Ascending aorta (tissue), 2 donors: ENCODE measurements at places on chromosomes 13 and 19. TPM values are rescaled to one million over a fixed set of nuclear protein-coding genes. Genes with fewer than 3 reads are reported as not detected.

The ZNF578 gene
- not detected for total RNA-seq

The OR7D2 gene
- not detected for total RNA-seq

- no peak for DNase-seq
Observed at GRCh38 chr13:78383071-78383484, 220.3 kb downstream of the POU4F1 start.

GRCh38 chr13:43983373-43983772 is 103.7 kb downstream of the LACC1 start:
- no peak for DNase-seq

- peak; percentile 52 for DNase-seq
Observed at GRCh38 chr13:44312834-44313551, 60.6 kb upstream of the SERP2 start.

DNA sequence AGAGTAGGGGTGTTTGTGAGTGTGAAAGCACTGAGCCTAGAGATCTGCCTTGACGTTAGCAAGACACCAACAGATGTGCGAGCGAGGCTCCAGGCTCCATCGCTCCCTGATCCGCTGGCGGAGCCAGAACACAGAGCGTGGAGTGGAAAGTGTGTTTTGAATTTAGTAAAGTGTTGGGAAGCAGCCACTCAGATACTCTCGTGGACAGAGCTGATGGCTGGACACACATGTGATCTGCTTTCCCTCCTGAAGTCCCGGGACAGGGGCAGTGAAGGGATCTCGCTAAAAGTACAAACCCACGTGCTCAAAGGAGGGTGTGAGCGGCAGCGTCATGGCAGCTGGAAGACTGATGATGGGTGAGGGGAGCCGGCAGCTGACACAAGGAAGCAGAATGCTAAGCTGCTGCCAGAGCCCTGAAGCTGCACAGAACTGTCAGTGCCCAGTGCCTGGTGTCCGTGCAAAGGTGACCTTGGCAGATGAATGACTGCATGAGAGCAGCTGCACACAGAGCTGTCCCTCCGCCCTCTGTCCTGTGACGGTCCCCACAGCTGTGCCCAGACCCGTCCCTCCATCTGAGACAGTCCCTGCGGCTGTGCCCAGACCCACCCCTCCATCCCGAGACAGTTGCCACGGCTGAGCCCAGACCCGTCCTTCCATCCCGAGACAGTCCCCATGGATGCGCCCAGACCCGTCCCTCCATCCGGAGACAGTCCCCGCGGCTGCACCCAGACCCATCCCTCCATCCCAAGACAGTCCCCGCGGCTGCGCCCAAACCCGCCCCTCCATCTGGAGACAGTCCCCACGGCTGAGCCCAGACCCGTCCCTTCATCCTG is 29.6 kb upstream of the TMEM255B start:
- no peak for DNase-seq

GRCh38 chr13:85833921-85834320 is 34.7 kb upstream of the SLITRK6 start:
- DNase-seq: no peak

DNA sequence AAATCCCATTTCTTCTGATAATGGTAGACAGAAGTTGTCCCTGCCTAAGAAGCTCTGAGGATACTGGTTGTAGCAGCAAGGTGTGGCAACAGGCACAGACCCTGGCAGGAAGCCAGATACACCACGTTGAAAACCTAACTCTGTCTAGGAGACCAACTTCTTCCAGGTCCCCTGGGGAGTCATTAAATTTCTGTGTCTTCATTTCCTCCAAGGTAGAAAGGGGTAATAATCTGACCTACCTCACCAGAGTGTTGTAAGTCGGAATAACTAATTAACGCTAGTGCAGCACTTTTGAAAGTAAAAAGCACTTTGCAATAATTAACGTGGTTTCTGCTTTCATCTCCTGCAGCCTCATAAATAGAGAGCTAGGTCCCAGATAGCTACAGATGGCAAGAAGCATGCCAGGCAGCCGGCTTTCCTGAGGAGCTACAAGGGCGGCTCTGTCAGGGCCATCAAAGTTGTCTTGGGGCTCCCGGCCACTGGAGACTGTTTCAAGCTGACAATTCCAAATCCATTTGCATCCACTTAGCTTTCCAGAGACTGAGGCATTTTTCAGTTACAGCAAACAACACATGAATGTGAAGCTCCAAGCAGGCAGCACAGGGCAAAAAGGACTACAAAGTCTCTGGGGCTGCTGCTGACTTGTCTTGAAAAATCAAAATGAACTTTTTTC is 176.2 kb downstream of the FOXO1 start:
- no peak for DNase-seq

The CEACAM6 gene
- total RNA-seq: not detected

The OR7A10 gene
- total RNA-seq: not detected

The XPO4 gene
- total RNA-seq: 5.1 TPM

DNA sequence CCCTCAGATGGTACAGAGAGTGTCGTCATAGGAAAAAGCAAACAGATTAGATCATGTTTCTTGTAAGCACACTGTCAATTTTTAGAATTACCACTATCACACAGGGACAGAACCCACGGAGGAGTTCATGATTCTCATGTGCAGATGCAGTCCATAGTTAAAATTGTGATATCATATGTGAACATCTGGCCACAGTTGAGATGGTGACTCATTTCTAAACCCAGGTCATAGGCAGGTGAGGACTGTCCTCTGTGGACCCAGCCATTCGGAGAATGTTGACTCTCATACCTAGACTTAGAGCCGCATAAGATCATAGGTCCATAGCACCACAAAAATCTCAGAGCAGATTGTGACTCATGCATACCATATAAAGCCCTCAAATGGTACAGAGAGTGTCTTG is 17.8 kb upstream of the ZNF730 start:
- DNase-seq: no peak

The SHISA7 gene
- total RNA-seq: 0.85 TPM

GRCh38 chr13:45276913-45277312 is 64.1 kb downstream of the TPT1 start:
- DNase-seq: no peak

The SHISA2 gene
- total RNA-seq: not detected

The UBE2L5 gene
- total RNA-seq: not detected

The PNMA8B gene
- 15.8 TPM for total RNA-seq

The DPF1 gene
- total RNA-seq: not detected

DNA sequence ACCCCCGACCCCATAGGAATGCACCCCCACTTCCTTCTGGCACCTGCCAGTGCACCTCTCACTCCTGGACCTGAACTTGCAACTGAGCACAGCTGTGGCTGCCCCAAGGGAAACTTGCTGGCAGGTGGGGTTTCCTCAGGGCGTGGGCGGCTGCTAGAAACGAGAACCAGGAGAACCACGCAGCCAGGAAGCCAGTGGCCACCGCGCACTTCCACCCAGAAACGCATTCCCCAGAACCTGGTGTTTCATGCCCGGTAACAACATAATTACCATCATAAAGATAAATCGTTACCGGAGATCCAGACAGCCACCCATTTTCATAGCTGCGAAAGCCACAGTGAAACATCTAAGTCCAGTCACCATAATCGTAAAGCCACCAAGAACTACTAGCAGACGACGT is 75.2 kb upstream of the C13orf46 start:
- DNase-seq: no peak

DNA sequence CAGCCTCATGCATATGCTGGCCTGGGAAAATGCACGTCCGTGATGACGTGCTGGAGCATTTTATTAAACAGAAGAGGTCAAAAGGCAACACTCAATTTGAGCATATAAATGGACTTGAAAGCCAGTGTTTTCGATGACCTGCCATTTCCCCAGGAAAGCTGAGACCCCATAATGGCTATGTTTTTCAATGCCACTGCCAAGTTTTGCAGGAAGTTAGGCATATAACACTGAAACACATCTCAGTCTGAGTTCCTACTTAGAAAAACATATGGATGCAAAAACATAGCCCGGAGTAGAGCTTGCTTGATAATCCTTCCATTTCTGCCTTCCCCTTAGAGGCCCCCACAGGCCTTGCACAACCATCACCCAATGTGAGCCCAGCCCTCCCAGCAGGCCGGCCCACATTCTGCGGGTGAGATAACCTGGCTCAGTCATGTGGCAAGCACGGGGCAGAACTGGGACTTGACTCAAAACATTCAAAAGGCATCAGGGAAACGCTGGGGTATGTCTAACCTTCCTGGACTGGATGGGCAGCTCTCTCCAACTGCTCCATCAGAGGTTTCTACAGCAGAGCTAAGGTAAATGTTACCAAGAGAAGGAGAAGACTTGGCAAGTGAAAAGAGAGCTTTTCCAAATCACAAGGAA is 24.9 kb downstream of the EPS15L1 start:
- DNase-seq: peak; percentile 82

- no peak for DNase-seq
Observed at GRCh38 chr19:47848425-47848822, 10.6 kb upstream of the TPRX2 start.

The SBK3 gene
- not detected for total RNA-seq

GRCh38 chr19:6212403-6213265 is 67.1 kb downstream of the MLLT1 start:
- no peak for DNase-seq

The URAD gene
- total RNA-seq: not detected

The APC2 gene
- not detected for total RNA-seq

- no peak for DNase-seq
Observed at GRCh38 chr13:42275098-42275471, 3.1 kb downstream of the AKAP11 start.

DNA sequence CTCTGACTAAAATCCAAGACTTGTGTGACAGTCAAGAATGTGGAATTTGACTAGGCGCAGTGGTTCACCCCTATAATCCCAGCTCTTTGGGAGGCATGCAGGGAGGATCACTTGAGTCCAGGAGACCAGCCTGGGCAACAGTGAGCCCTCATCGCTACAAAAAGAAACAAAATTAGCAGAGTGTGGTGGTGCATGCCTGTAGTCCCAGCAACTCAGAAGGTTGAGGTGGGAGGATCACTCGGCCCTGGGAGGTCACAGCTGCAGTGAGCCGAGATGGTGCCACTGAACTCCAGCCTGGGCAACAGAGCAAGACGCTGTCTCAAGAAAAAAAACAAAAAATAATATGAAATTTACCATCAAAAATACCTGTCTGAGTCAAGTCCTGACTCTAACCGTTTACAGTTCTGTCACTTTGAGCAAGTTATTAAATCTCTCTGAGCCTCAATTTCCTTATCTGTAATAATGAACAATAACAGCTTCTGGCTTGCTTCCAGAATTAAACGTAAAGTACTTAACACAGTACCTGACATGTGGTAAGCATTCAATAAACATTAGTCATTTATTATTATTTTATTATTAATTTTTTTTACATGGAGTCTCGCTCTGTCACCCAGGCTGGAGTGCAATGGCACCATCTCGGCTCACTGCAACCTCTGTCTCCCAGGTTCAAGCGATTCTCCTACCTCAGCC is 204.6 kb upstream of the TSC22D1 start:
- no peak for DNase-seq

GRCh38 chr13:60707878-60708277 is 310.9 kb downstream of the TDRD3 start:
- no peak for DNase-seq
